ENCODE measurements at places on chromosomes 1 and 21.

DNA sequence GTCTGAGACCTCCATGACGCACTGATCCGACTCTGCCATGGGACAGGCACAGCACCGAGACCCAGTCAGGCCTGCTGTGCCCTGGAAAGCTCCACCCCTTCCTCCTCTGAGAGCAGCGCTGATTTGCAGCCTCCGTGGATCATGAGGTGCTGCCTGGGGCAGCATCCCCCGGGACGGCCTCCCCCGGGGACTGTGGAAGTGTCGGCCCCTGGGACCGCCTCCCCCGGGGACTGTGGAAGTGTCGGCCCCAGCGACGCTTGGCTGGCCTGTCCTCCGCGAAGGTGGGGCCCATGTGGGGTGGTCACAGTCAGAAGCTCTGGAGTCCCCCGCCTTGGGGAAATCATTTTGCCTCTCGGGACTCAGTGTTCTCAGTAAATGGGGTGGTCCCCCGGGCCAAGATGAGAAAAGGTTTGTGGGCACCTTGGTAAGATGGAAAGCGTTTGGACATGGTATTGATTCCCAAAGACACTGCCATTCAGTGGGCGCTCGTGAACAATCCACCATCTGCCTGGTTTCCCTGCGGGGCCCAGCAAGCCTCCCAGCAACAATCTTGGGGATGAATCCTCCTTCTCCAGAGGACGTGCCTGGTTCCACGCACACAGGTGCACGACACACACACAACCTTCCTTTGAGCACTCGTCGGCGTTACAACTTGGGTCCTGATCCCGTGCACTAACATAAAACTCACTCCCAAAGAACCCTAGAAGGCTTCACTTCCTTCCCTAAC is 3.0 kb downstream of the TFF2 start:
- H3K4me3 ChIP-seq, result no peak overlapping the region
- no peak overlapping the region for H3K27ac ChIP-seq
- H3K4me1 ChIP-seq, result no peaks in the 10 kb centered on the region
- H3K36me3 ChIP-seq, result no peaks in the 10 kb centered on the region
- no peaks in the 10 kb centered on the region for H3K27me3 ChIP-seq

DNA sequence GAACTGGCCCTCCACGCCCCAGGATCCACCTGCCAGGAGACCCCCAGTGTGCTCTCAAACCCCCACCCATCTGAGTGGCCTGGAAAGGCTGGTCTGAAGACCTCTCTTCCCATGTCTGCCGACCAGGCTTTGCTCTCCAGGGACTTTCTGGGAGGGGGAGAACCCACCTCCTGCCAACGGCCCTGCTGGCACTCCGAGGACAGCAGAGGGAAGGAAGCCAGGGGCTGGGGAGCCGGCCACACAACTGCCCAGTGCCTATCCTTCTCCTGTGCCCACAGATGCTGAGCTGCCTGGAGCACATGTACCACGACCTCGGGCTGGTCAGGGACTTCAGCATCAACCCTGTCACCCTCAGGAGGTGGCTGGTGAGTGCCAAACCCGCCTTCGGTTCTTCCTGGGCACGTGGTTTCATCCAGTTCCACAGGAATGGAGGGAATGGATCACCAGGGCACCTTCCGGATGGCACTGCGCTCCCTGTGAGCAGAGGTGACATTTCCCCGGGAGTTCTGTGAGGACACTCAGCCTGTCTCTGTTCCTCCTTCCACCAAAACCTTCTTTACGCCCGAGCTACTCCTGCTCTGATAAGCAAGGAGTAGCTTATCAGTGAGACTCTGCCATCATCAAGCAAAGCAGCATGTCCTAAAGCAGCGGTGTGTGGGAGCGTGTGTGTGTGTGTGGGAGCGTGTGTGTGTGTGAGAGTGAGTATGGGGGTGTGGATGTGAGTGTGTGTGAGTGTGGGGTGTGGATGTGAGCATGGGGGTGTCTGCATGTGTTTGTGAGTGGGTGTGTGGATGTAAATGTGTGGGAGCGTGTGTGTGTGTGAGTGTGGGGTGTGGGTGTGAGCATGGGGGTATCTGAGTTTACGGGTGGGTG is 105.5 kb downstream of the PDE9A start:
- H3K4me1 ChIP-seq, result no peaks in the 10 kb centered on the region
- no peaks in the 10 kb centered on the region for H3K27me3 ChIP-seq
- H3K4me3 ChIP-seq, result no peak overlapping the region
- no peak for DNase-seq

GRCh38 chr1:42940851-42941639 is 17.6 kb downstream of the SLC2A1 start:
- DNase-seq, result peak; percentile 53
- H3K27me3 ChIP-seq, result no peaks in the 10 kb centered on the region
- peaks cover 88% of the 10 kb centered on the region for H3K4me1 ChIP-seq
- H3K27ac ChIP-seq, result peak overlapping the region; percentile 91

DNA sequence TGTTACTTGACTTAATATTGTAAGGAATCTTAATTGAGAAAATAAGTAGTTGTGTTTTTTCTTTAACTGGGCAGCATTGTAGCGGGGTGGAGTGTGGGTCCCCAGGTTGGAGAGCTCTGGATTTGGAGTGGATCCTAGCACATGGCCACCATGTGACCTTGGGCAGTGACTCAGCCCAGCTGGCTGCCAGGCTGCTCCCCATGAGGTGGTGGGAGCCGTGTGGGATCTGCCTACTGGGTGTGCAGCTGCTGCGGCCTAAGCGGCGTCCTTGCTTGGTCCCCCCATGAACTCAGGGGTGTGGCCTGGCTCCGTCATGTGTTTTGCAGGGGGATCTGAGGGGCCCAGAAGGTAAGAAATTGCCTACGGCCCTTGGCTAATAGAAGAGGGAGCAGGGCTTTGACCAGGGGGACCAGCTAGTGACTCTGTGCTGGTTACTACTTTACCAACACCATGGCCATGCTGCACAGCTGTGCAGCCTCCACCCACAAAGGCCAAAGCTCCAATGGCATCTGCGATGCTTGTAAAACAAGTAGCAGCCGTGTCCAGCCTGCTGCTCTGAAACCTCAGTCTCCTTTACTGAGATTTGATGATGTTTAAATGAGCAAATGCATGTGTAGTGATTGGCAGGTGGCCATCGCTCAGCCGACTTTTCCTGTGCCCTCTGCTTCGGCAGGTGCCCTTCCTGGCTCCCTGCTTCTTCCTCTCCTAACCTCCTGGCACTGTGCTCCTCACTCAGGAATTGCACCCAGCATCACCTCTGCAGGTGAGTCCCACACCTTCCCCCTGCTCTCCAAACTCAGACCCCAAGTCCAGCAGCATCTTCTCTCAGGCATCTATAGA is 68.3 kb downstream of the ADARB1 start:
- H3K27me3 ChIP-seq, result no peaks in the 10 kb centered on the region
- DNase-seq, result no peak
- peak overlapping the region; percentile 46 for H3K27ac ChIP-seq
- peaks cover 11% of the 10 kb centered on the region for H3K4me1 ChIP-seq
- H3K4me3 ChIP-seq, result no peak overlapping the region

- H3K4me1 ChIP-seq, result peaks cover 2% of the 10 kb centered on the region
- H3K36me3 ChIP-seq, result no peaks in the 10 kb centered on the region
- no peak overlapping the region for H3K27ac ChIP-seq
- no peak overlapping the region for H3K4me3 ChIP-seq
- no peak for DNase-seq
Observed at GRCh38 chr21:46066591-46067331, 31.2 kb upstream of the COL6A2 start.

DNA sequence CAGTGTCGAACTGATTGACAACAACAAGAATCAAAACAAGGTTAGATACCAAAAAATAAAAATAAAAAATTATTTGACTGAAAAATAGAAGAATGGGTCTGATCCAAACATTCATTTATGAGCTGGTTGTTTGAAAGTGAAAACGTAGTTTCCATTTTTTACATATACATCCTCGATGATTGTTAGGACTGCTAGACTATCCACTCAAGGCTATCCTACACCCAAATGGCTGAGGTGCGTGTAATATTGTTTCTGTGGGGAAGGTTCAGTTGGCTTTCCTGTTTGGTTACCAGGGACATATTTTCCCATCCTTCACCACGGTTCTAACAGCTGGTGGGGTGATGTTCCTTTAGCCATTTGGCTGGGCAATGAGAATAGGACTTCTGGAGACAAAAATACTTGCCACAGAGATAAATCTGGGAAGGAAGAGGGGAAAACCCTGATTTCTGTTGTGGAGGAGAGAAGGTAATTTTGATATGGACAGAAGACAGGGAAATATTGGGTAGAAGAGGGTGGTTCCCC is 66.3 kb downstream of the MAP3K7CL start:
- H3K36me3 ChIP-seq, result peaks cover 12% of the 10 kb centered on the region
- no peak for DNase-seq
- H3K4me1 ChIP-seq, result peaks cover 27% of the 10 kb centered on the region
- no peaks in the 10 kb centered on the region for H3K27me3 ChIP-seq
- peak overlapping the region; percentile 66 for H3K27ac ChIP-seq
- H3K4me3 ChIP-seq, result peak overlapping the region; percentile 83

GRCh38 chr1:228041316-228041715 is 34.5 kb downstream of the WNT3A start:
- peaks cover 16% of the 10 kb centered on the region for H3K27me3 ChIP-seq

GRCh38 chr1:205701891-205702290 is 21.6 kb upstream of the SLC45A3 start:
- H3K4me3 ChIP-seq, result no peak overlapping the region
- H3K27me3 ChIP-seq, result peaks cover 11% of the 10 kb centered on the region
- no peak overlapping the region for H3K27ac ChIP-seq
- peaks cover 11% of the 10 kb centered on the region for H3K4me1 ChIP-seq
- no peak for DNase-seq

- peaks cover 14% of the 10 kb centered on the region for H3K27me3 ChIP-seq
- no peaks in the 10 kb centered on the region for H3K4me1 ChIP-seq
- no peaks in the 10 kb centered on the region for H3K36me3 ChIP-seq
Observed at GRCh38 chr1:33634806-33635205, 162.4 kb downstream of the ZSCAN20 start.

Data from T-helper 2 cell treated with Interferon-gamma antibody and Interleukin-4, amounts not matched to agents 5 μg/mL and 100 μg/mL, for 36 hours (primary cell).